ENCODE measurements at places on chromosomes 11 and 22. TPM values are rescaled to one million over a fixed set of nuclear protein-coding genes. Genes with fewer than 3 reads are reported as not detected.

FGF4 gene
- not detected for total RNA-seq

TTC38 gene
- total RNA-seq = 34.6 TPM

OR56A1 gene
- not detected for total RNA-seq

CCDC157 gene
- total RNA-seq = 0.93 TPM

TLCD5 gene
- 8.8 TPM for total RNA-seq
